Left lobe of liver (tissue), 2 donors: ENCODE measurements at places on chromosomes 1 and 21. TPM values are rescaled to one million over a fixed set of nuclear protein-coding genes. Genes with fewer than 3 reads are reported as not detected.

- DNase-seq = no peak
These were observed 34.8 kb downstream of the KPNA6 start for GRCh38 chr1:32142446-32143301.

DNA sequence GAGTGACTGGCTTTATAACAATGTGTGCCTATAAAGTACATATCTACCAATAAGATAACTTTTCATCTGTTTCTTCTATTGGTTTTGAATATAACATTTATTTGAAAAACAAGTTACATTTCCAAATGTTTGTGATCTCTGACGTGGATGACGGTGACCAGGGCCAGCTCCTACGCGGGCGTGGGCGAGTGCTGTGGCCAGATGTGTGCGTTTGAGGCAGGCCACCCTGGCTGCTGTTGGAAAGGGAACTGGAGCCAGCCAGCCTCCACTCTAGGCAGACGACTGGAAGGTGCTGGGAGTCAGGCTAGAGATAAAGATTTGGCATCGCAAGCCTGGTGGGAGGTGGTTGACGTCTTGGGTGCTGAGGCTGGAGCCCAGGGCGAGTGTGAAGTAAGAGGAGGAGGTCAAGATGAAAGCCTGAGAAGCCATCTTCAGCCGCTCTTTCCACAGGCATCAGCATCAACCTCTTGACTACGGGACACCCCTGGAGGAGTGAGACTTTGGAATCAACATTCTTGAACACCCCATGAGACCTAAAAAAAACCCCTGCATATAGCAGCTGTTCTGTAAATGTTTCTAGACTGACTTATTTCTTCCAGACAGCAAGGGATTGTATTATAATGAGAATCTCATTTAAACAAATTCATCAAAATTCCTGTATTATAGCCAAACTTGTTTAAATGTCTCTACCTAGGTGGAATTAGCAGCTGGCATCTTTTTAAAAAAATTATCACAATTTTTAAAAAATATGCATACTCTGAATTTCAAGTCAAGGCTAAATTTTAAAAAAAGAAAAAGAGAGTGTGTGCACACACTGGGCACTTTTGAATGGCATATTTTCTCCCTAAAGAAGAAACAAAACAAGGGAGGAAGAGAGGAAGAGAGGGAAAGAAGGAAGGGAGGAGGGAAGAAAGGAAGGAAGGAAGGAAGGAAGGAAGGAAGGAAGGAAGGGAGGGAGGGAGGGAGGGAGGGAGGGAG lies 112.5 kb upstream of the SLC44A3 start:
- DNase-seq = no peak

- no peak for DNase-seq
These were observed 2.3 kb downstream of the PEF1 start for GRCh38 chr1:31642366-31642765.

GRCh38 chr1:51978099-51978498 lies 12.4 kb downstream of the RAB3B start:
- no peak for DNase-seq

GRCh38 chr1:33268457-33268856 lies 12.2 kb downstream of the ZNF362 start:
- no peak for DNase-seq

- no peak for DNase-seq
These were observed 7.4 kb upstream of the TIAM1 start for GRCh38 chr21:31351438-31351837.

Gene ITLN2
- total RNA-seq = not detected

GRCh38 chr21:41991659-41992058 lies 18.5 kb downstream of the ZBTB21 start:
- no peak for DNase-seq
